Activated CD4-positive, alpha-beta T cell treated with anti-CD3 and anti-CD28 coated beads for 36 hours (primary cell): ENCODE measurements at places on chromosomes 4 and X.
A peak's percentile ranks its signal among the peaks of the same experiment; 100 is the strongest.

GRCh38 chrX:85139422-85139821 is 104.2 kb downstream of the SATL1 start:
- DNase-seq, result no peak

DNA sequence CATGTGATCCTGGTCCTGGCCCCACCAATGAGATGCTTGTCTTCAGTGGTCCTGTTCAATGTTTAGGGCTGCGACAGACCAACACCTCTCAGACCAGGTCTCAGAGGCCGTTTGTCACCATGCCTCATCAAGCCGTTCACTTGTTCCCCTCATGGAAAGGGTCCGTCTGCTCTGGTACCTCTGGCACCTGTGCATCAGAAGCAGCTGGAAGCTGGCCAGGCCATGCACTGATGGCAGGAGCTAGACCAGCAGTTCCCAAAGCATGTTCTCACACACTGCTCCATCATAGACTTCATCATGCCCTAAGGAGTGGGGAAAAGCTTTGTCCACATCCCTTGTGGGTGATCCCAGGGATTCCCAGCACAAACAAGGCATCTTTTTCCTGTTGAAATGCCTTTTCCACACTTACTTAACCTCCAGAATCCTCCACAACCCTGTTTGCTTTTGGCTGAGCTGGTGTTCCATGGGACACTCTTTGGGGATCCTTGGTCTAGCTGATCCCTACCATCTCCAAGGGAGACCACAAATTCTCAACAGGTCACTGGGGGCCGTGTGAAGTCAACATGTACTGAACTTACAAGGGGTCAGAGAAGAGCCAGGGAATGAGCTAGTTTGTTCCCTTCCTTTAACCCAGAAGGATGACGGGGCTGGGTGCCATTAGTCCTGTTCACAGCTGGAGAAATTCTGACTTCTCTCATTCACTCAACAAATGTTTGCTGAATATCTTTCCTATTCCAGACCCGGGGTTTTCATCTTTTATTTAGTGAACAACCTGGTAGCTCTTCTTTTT is 21.8 kb downstream of the SH3TC1 start:
- no peak for DNase-seq

DNA sequence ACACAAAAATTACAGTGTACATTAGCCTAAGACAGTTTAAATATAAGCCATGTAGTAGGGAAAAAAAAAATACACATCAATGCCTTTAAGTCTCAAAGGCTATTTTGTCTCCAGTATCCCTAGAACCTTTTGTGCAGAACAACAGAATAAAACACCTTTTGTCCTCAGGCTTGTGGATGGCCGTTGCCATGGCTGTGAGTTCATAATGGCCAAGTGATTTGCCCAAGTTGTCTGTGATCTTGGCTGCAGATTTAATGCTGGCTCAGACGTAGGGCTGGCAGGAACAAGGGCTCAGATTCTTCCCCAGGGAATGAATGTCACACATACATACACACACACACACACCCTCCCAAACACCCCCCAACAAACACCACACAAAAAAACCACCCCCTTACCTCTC is 25.3 kb downstream of the GPM6B start:
- DNase-seq, result no peak

GRCh38 chrX:41137589-41137988 is 52.3 kb downstream of the USP9X start:
- DNase-seq, result no peak

DNA sequence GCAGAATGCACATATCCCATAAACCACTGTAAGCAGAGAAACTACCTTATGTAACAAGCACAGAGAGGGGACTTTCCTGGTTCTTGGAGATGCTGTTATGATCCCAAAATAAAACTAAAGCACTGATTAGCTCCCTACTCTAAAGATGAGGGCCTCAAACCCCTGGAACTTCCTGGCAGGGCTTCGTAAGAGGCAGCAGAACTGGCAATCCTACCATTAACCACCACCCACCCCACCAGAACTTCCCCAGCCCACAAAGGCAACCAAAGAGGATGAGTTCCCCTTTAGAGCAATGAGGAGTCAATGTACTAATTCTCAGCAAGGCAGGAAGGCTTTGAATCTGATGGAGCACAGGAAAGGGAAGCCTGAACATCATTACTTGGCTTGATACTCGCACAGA is 436.5 kb upstream of the FRG1 start:
- DNase-seq, result no peak

DNA sequence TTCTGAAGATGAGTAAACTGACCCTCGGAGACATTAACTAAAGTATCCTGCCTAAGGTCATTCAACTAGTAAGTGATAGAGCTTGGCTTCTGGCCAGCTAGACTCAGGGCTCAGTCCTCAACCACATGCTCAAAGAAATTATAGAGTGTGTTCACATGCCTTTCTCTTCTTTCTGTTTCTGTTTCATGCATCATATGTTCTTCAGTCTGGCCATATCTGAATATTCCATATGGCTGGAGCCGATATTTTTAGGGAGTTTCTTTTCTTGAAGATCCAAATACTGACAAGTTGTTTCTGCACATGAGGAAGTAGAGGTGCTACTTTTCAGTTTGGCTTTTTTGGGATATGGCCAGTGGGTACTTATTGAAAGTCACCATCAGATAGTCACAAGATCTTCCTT is 44.9 kb downstream of the MMRN1 start:
- no peak for DNase-seq

DNA sequence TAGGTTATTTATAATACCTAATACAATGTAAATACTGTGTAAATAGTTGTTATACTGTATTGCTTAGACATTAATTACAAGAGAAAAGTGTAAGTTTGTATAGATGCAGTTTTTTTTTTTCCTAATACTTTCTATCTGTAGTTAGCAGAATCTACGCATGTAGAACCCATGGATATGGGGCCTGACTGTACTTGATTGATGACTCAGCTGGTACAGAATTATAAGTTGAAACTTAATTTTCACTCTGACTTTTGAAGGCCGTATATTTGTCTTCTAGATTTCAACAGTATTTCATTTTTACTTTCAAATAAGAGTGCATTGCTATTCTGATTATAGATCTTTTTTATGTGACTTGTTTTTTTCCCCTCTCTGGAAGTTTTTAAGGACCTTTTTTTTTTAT is 30.8 kb upstream of the NDUFC1 start:
- DNase-seq, result no peak

- no peak for DNase-seq
Measured at GRCh38 chr4:139144161-139144859, 32.7 kb downstream of the ELF2 start.

- DNase-seq, result no peak
Measured at GRCh38 chr4:172657081-172657480, 511.5 kb upstream of the GALNT7 start.

GRCh38 chr4:83810428-83810827 is 274.5 kb downstream of the GPAT3 start:
- no peak for DNase-seq

DNA sequence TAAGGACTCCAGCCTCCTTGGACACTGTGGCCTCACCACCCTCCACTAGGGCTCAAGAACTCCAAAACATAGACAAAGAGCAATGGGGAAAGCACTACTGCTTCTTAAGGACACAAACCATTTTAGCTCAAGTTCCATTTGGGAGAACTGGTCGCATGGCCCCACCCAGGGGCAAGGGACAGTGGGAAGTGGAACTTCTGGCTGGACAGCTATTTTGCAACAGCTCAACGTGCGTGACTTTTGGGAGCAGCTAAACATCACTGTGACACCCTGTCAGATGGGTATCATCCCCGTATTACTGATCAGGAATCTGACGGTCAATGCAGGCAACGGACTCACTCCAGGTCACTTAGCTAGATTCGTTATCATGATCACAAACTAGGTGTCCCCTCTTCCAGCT is 9.0 kb upstream of the GLOD5 start:
- DNase-seq, result no peak

DNA sequence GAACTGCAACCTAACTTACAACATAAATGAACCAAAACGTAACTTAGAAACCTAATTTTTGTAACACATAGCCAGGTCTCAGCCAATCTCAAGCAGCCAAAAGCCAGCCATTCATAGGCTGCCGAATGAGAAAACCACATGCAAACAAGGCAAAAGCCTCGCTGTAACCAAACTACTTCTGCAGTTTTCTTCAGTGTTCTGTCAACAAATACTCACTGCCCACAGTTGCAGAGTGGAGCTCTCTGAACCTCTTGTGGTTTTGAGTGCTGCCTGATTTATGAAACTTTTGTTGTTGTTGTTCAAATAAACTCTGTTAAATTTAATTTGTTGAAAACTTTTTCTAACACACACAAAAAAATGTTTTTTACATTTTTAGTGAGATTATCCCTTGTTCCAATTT is 251.2 kb downstream of the PAPSS1 start:
- no peak for DNase-seq

DNA sequence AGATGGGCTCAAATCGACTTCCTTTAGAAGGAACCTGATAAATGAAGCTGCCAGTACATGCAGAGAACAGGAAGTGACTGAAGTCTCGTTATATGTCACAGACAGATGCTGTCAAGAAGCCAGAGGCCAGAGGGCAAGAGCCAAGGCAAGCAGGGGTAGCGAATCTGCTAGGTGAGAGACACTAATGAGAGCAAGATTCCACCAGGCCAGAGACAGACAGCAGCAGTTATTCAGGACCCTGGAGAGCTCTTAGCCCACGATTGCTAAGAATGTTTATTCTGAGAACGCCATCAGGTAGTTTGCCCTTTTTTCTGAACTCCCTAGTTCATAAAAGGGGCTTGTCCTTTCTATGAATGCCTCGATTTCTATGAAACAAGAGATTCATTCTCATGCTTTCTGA is 73.7 kb downstream of the BEND2 start:
- DNase-seq, result peak; percentile 24

GRCh38 chr4:83489711-83490326 is 4.9 kb upstream of the ABRAXAS1 start:
- no peak for DNase-seq

- peak; percentile 27 for DNase-seq
Measured at GRCh38 chrX:48520976-48521352, 644 bp upstream of the EBP start.

- DNase-seq, result peak; percentile 83
Measured at GRCh38 chr4:153684182-153684970, at the start of gene TLR2. Gene TLR2, plus strand, starts transcription at chr4:153684280. Its CDS starts 18,628 bp downstream, at chr4:153702908.

DNA sequence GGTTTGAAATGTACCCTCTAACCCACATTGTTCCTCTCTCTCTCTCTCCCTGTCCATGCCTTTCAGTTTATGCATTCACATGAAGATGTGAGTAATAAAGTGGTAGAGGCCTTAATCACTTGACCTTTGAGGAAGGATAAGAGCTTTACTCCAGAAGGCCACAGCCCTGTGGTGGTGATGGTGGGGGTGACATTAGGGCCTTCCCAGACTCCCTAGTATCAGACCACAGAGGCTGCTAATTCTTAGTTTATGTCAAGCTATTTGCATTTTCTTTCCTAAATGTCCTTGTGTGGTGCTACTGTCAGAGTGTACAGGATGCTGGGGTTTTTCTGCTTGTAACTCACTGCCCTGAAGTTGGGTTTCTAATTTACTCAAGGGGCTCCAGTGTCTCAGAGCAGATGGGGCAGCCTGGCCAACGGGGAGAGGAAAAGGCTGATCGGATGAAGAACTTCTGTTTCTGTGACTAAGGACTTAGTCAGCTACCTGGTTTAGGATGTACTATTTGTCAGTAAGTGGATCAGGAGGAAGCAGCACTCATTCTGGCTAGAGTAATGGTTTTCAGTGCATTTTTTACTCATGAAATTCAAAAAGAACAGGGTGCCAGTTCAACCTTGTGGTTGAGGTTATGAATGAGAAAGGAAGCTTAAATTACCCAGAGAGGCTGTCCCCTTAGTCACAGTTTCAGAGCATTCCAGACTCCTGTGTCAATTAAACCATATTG is 509.6 kb upstream of the DIPK2B start:
- peak; percentile 78 for DNase-seq

- DNase-seq, result no peak
Measured at GRCh38 chrX:52425775-52426174, 57.0 kb downstream of the XAGE2 start.

DNA sequence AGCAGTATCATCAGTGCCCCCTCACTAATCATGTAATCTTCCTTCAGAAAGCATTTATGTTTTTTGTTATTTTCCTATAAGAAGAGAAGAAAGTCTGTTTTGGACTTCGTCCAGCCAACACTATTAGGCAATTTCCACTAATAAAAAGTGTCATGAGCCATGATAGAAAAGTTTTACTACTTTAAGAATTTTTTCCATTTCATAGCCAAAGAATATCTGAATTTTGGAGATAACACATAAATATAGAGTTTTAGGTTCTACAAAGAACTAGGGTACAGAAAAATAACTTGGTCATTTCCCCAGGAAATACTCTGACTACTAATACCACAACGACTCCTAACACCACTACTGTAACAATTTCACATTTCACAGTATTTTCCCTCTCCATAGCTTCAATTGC is 41.8 kb upstream of the VEGFC start:
- no peak for DNase-seq

DNA sequence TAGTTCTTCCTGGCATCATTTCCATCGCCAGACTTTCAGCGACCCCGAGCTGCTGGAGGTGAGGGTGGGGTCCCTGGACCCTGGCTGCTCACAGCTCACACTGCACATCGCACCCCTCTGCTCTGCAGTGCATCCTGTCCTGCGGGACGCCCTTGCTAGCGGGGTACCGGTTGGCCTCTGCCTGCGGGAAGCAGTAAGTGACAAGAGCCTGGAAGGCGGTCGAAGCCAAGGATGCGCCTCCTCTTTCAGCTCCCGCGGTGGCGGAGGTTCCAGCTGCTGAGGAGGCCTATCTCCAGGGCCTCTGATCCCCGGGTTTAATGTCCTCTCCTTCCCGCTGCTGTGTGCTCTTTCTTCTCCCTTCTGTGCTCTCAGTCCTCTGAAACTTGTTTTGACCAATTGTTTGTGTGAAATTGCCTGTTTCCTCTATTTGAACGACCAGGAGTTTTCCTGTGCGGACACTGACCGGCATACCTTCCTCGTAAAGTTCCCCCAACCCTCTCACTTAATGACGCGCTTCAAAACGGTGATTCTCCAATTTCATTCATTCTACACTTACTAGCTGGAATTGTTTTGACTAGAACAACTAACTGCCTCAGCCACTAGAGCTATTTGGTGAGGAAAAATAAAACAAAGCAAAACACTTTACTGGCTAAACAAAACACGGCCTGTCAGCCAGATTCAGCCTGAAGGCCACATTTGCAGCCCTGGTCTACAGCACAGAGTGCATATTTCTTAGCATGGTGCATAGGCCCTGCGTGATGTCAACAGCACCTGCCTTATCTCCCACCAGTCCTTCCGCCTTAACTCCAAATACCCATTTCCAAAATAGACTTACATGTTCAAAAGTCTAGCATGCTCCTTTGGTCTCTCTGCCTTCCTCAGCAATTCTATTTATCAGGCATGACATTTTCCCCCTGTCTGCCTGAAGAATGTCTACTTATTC is 28.0 kb downstream of the MGAT4D start:
- no peak for DNase-seq

GRCh38 chr4:95833711-95834194 is 6.1 kb upstream of the PDHA2 start:
- DNase-seq, result no peak

DNA sequence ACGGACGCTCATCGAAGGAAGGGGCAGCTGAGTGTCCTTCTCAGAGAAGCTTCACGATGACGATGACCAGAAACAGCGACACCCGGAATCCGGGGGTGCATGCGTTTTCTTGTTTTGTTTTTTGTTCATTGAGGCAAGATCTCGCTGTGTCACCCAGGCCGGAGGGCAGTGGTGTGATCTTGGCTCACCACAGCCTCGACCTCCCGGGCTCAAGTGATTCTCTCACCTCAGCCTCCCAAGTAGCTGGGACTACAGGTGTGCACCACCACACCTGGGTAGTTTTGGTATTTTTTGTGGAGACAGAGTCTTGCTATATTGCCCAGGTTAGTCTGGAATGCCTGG is 19.8 kb downstream of the DGKQ start:
- no peak for DNase-seq
